Thyroid gland (tissue), 4 donors: ENCODE measurements at places on chromosomes 3 and 15.

DNA sequence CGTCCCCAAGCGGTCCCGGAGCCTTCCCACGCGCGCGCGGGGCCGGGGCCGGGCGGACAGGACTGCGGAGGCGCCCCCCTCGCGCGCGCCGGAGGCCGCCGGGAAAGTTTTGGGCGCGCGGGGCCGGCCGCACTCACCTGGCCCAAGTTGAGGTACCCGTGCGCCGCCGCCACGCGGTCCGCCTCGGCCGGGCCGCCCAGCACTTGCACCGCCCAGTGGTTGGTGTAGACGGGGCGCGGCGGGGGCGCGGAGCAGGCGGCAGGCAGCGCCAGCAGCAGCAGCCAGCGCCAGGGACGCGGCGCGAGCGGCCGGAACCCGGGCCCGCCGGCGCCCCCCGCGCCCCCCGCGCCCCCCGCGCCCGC, 289 bp downstream of the PCSK6 start:
- no peak for DNase-seq

DNA sequence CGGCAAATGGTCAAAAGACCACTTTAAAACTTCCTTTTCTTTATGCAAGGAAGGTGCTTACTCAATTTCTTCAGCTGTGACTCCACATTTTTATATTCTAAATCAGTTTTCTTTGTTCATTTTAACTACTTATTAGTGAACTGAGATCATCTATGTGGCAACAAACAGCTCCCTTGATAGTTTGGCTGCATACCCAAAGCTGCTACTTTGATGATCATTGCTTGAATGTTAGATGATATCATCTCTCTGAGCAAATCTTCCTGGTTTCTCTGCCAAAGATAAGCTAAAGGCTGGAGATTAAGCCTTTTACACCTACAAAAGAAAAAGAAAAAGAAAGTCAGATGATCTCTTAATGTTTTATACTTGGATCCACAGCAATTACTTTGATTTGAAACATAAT, 95.5 kb downstream of the DPH6 start:
- no peak for DNase-seq

- DNase-seq: peak; percentile 4
Measured at GRCh38 chr3:121914081-121914998, 20.1 kb downstream of the SLC15A2 start.

- no peak for DNase-seq
Measured at GRCh38 chr15:37865687-37866086, 68.8 kb upstream of the TMCO5A start.

DNA sequence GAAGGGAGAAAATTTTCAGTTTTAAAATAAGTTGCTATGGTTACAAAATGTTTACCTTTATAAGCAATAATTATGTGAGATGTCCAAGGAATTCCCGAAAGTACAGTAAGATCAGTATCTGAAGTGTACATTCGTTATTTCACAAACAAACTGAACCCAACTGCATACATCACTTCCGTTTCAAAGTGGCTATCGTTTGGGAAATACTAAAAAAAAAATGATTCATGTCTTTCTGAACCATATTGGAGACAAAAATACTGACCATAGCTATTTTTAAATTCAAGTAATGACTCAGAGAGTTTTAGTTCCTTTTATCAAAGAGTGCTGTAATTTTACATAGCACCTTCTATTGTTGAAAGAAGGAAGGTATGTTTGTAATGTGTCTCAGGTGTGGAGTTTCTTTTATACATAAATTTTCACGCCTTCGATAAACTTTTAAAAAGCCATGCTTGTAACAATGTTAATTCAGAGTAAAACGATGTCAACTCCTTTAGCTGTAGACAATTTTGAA, 8.0 kb upstream of the ANKRD28 start:
- no peak for DNase-seq

- no peak for DNase-seq
Measured at GRCh38 chr3:31132132-31132769, 237.8 kb upstream of the GADL1 start.

GRCh38 chr15:66838671-66839239, 136.7 kb downstream of the SMAD6 start:
- no peak for DNase-seq

DNA sequence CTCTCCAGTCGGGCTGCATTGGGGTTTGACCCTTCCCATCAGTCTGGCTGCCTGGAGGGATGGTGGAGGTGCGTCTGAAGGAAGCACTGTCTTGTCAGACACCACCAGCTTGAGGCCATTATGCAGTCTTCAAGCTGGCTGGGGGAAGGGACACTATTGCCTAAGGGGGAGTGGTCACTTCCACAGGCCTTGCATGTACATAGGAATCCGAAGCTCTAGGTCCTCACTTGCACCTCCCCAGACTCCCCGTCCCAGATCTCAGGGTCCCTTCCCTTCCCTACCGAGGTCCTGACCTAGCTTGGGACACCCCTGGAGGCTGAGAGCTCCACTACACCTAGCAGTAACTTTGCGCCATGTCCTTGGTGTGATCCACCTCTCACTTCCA, 48.6 kb upstream of the KLF13 start:
- DNase-seq: no peak

- DNase-seq: no peak
Measured at GRCh38 chr15:52709187-52709981, 30.2 kb upstream of the ATOSA start.

DNA sequence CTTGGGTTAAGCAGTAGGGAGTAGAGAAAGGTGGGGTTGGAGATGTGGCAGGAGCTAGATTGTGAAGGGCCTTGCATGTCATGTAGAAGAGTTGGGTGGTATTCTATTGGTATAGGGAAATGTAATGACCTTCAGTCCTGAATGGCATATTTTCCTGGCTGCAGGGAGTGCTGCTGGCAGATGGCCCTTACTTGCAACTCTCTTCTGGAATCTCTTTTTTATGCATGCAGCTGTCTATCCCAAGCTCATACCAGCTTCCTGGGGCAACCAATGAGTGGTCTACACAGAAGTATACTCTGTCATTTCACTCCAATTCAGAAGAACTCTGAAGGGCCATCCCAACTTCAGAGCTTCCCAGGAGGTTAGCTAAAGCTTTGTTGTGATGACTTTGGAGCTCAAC, 144.7 kb upstream of the ANKRD28 start:
- DNase-seq: no peak

DNA sequence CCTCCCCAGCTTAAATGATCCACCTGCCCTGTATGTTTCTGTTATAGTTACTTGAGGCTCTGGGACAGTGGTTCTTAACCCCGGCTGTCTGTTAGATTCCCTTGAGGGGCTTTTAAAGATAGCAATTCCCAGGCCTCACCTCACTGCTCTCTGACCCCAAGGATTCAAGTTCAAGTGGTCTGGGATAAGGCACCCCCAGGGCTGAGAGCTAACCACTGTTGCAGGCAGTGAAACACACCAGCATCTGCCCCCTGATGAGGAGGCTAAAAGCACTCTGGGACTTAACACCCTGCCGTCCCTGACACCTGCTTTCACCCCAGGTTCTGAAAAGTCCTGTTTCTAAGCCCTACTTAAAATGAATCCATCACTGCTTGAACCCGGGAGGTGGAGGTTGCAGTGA, 103.7 kb downstream of the LRRK1 start:
- no peak for DNase-seq

- DNase-seq: no peak
Measured at GRCh38 chr3:87810452-87811016, 248.3 kb downstream of the CGGBP1 start.

GRCh38 chr3:139198929-139199328, 144.9 kb upstream of the MRPS22 start:
- no peak for DNase-seq

DNA sequence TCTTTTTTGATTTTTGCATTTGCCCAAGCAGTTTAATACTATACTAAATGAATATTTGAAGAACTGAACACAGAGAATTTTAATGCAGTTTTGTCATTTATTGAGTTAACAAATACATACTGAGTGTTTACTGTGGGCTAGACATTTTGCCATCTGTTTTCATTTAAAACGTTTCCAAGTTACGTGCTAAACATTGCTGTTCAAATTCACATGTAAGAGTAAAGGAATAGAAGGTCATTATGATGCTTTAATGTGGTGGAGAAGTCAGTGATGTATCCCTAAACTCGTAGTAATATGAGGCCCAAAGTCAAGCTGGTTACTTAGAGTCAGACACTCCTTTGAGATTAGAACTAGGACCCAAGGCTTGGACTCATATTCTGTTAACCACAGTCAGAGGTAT, 49.4 kb downstream of the CRYBG3 start:
- DNase-seq: no peak

- peak; percentile 72 for DNase-seq
Measured at GRCh38 chr15:40054855-40055575, 16.0 kb upstream of the SRP14 start.

DNA sequence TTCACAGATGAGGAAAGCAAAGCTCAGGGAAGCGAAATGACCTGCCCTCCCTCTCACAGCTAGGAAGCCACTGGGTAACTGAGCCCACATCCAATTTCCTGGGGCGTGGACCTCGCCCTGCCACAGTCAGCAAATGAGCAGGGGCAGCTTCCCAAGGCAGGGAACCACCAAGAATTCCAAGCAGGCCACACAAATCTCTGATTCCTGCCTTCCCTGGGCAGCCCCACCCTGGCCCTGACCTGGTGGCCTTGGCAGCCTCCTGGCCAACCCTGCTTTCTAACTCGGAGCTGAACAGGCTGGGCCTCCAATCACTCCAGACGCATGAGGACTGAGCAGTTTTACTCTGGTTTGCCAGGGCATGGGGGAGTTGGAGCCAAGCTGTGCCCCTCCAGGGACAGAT, 203.7 kb upstream of the TLE3 start:
- no peak for DNase-seq

- no peak for DNase-seq
Measured at GRCh38 chr15:70438776-70439175, 324.6 kb downstream of the UACA start.

DNA sequence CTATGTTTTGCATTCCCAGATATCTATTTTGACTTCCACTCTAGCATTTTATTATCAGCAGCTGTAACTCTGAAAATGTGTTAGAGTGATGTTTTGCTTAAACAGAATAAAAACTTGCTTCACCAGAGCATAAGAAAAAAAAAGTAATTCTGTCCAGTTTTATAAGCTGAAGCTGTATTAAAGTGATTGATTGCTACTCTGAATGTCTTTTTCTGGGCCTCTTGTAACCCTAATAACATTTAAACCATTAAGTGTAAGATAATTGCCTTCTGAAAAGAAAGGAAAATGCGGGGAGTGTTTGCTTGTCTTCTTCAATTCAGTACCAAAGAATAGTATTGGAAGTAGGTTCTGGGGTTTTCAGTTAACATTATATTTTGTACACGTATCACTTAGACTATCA, 57.9 kb upstream of the UBE2E1 start:
- DNase-seq: no peak

DNA sequence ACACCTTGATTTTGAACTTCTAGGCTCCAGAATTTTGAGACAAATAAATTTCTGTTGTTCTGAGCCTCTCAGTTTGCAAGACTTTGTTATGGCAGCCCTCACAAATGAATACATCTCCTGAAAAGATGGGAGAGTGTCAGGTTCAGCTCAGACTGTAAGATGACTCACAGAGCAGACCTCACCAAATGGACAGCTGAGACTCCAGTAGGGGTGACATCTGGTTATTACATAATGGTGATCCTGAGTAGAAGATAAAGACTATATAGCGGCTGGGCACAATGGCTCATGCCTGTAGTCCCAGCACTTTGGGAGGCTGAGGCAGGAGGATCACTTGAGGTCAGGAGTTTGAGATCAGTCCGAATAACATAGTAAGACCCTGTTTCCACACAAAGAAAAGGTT, 26.2 kb upstream of the MTMR14 start:
- DNase-seq: no peak

- DNase-seq: no peak
Measured at GRCh38 chr15:95687061-95687460, 643.4 kb upstream of the NR2F2 start.

- DNase-seq: no peak
Measured at GRCh38 chr15:56929399-56929798, 11.0 kb downstream of the TCF12 start.

GRCh38 chr3:193236599-193236998, 4.4 kb upstream of the PLAAT1 start:
- DNase-seq: no peak

GRCh38 chr3:148737104-148737530, 39.4 kb downstream of the AGTR1 start:
- DNase-seq: no peak

DNA sequence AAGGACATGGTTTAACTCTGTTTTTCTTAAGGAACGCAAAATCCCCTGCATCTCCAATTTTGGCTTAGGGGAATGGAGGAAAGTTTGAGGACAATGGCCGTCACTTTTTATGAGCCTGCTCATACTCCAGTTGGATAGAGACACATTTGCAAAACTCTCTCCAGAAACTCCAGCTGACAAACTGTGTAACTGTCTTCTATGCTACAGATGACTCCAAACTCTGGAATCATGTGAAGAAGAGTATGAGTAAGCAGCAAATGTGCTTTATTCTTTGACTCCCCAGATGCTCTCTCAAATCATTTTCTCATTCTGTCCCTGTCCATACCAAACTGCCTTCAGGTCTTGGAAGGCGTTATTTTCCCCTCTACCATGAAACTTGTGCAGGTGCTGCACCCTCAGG, 226.5 kb upstream of the GPR149 start:
- DNase-seq: no peak

- DNase-seq: no peak
Measured at GRCh38 chr3:133492159-133492741, 81.2 kb upstream of the CDV3 start.

DNA sequence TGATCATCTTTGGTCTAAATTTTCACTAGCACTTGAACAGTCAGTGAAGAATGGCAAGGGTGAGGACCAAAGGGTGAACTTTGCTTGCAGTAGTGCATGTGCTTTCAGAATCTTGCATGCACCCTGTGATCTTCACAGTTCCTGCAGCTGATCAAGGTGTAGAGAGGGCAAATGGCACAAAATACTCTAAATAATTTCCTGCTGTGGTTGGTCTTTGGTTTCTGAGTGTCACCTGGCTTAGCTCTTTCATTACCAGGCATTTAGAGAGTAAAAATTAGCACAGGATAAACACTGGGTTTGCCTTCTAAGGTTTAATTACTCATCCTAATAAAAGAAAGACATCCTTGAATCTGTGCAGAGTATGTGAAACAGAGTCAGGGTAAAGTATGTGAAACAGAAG, 11.4 kb downstream of the TIPARP start:
- DNase-seq: no peak

- DNase-seq: no peak
Measured at GRCh38 chr15:34301058-34301457, 36.5 kb downstream of the SLC12A6 start.

DNA sequence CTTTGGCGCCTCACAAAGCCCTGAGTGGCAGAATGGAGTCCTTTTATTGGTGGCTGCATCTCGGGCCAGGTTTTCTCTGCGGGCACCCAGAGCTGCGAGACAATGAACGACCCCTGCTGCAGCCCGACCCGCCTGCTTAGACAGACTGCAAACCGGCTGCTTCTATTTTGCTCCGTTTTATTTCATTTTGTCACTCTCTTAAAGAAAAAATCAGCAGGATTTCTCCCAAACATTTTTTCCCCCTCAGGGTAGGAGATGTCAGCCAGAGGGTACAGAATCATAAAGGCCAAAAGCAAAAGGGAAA, 64.8 kb downstream of the OXNAD1 start:
- no peak for DNase-seq

GRCh38 chr15:99431661-99432091, 134.1 kb upstream of the MEF2A start:
- DNase-seq: no peak
